ENCODE measurements at places on chromosomes 5 and 9. TPM values are rescaled to one million over a fixed set of nuclear protein-coding genes. Genes with fewer than 3 reads are reported as not detected.
A peak's percentile ranks its signal among the peaks of the same experiment; 100 is the strongest.

Gene LHFPL2
- 12.5 TPM for total RNA-seq

Gene PPP3R2
- total RNA-seq: not detected

Gene PCDHGA1
- 1.8 TPM for total RNA-seq

Gene PTPRD
- 13.4 TPM for total RNA-seq

Gene CMYA5
- 466 TPM for total RNA-seq

Gene SLC6A7
- total RNA-seq: not detected

Gene ADAMTS13
- 2.0 TPM for total RNA-seq

Gene AHRR
- total RNA-seq: 3.8 TPM

Gene IL13
- not detected for total RNA-seq

DNA sequence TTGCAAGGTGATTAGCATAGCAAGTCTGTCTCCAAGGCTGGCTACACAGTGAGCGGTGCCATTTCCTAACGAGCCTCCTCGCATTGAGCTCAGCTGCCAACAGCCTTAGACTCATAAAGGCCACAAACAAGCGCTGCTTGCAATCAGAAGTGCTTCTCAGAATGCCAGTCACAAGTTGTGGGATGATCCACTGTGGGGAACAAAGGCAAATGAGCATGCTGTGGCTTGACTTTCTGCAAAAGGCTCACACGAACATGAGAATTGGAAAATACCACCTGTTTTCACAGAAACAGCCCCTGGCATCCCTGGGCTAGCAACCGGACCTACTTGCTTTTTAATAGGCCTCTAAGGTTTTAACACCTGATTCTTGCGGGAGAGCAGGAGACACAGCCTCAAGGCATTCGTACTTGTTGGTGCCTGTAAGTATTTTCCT lies 215.5 kb downstream of the FANCC start:
- no peak for DNase-seq

- no peak for DNase-seq
These were observed 271.0 kb downstream of the FSTL4 start for GRCh38 chr5:133341296-133341695.

DNA sequence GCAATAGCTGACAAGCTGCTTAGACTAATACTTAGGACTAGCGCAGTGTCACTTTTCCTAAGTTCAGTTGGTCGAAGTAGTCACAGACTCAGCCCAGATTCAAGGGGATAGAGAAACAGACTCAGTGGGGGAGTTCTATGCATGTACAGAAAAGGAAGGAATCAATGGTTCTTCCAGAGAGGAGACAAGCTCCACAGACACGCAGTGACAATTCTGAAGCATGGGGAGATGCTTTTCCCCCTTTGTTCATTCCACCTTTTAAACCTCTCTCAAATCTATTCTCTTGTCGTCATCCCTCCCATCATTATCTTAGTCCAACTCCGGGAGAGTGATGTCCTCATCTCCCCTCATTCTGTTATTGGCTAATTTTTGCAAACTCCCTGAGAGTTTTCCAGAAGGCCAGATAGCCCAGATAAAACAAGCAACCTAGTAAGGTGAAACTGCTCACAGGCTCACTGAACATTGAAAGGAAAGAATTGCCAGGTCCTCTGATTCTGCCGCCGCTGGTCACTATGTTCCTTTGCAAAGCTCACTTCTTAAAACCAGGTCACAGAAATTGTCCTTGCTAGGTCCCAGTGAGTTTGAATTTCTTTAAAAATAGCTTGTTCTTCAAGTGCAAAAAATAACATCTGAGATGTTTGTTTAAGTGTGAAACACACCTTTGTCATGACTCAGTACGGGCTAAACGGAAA lies 13.4 kb upstream of the STRBP start:
- DNase-seq: no peak

DNA sequence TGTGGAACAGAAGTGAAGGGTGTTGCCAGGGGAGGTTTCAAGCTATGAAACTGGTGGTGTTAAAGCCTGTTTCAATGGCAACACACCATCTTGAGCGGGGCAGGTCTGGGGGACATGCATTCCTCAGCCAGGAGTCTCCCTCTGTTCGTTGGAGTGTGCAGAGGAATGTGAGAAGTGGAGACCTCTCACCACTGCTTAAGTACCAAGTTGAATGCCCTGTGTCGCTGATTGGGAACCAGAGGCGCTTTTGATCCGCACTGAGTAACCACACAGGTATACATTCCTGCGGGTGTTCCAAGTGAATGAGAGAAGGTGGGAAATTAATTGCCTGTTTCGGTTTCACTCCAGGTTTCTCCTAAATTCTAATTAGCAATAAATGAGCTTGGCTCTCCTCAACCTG lies 99.4 kb downstream of the LIX1 start:
- DNase-seq: no peak

GRCh38 chr9:92668746-92669526 lies 995 bp downstream of the IPPK start:
- peak; percentile 62 for DNase-seq

GRCh38 chr9:36946653-36947052 lies 87.4 kb downstream of the PAX5 start:
- no peak for DNase-seq

DNA sequence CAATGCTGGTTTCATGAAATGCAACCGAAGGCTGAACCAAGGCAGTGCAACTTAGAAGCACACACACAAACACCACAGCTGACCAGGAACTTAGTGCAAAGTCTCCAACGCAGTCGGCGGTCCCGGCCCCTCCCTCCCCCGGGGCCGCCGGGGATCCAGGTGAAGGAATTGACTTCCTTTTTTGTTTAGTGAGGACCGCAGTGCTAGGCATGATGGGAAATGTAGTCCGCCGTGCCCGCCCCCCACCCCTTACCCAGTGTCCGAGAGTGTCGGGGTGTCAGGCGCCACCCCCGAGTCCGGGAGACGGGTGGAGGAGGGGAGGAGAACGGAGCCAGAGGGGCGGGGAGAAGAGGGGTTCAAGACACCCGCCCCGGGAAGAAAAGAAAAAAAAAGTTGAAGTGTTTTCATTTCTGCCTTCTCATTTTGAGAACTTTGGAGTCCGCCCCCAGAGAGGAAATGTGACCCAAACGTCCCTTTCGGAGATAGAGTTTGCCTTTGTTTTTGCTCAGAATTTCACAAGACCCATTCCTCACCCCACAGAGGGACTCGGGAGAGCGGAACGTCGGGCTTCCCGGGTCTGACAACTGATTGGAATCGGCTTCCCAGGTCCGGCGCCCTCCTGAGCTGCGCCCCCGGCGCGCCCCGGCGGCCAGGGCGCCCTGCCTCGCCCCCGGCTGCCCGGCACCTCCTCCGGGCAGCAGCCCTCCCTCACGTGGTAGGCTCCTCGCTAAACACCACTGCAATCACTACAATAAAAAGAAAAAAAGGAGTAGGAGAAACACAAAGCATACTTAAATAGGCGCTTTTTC lies 2.0 kb downstream of the IER5L start:
- DNase-seq: peak; percentile 83

DNA sequence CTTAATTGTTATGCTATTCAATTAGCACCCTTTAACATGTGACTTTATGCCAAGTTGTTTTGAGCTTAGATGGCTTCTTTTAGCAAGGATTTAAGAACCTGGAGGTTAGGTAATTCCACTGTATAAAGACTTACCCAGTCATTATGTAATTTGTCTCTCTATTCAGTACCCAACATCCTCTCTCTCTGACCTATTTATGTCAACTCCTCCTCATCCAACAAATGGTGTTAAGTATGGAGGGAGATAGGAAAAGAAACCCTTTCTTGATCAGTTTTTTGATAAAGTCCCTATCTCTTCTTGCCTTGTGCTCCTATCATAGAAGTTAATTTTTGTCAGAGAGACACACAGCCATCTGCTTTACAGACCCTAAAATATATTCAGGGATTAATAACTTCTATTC lies 181.2 kb upstream of the GPR151 start:
- no peak for DNase-seq

DNA sequence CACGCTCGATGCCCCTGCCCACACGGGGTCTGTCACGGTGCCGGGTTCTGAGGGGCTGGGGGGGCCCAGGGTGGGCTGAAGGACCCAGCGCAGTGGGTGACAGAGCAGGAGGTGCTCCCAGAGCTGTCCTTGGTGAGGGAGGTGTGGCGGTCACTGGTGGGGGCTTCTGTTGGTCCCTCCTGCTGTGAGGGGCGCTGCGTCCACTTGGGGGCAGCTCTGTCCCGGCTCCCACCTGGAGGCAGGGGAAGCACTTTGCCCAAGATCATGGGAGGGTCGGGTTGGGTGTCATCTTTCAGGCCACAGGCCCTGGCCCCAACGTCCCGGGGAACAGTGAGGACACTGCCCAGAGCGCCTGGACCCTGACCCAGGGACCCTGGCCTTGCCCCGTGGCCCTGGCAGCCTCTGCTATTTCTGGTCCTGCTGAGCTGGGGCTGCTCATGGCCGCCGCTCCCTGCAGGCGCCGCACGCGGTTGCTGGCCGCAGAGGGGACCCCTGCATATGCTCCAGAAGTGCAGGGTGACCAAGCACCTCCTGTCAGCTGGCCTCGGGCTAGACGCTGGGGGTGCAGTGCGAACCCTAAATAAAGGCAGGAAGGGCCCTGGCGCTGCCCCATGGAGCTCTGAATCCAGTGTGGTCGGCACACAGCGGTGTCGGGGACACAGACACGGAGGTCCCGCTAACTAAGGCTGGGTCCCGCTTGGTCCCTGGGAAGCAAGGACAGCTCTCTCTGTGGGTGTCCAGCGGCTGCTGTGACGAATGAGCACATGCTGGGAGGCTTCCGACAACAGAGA lies 11.6 kb upstream of the RNU6ATAC start:
- DNase-seq: peak; percentile 39

- no peak for DNase-seq
These were observed 103.4 kb downstream of the PHF2 start for GRCh38 chr9:93679536-93680442.

DNA sequence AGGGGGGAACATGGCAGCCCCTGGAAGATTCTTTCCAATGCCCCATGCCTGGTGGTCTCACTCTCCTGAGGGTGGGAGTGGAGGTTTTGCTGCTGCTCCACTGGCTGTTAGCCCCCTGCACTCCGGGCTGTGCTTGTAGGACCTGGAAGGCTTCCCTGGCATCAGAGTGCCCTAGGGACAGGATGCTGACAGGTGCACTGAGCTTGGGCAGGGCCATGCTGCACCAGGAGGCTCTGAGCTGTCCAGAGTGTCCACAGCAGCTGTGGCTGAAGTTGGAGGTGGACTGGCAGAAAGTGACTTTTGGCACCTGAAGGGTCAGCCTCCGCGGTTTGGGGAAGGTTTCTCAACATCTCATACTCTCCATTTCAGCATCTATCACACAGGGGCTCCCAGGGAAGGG lies 249.1 kb downstream of the GADD45G start:
- DNase-seq: no peak

- no peak for DNase-seq
These were observed 118.6 kb downstream of the ZSWIM6 start for GRCh38 chr5:61450493-61451279.

DNA sequence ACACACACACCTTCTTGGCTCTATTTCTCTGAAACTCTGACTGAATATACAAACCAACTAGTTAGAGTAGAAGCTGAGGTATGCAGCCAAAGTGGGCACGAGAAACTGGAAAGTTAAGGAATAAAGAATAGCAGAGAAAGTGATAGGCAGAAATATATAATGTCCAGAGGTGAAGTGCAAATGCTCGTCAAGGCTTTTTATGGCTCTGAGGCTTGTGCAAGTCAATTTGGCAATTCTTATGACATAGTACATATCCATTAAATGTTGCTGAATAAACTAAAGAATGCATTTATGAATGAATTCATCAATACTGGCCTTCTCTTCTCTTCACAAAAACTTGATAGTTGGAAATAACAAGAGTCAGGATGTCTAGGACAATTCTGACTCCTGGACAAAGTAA lies 490.1 kb upstream of the DMAC1 start:
- no peak for DNase-seq

- peak; percentile 19 for DNase-seq
These were observed 4.1 kb upstream of the CXXC5 start for GRCh38 chr5:139644001-139644456.

DNA sequence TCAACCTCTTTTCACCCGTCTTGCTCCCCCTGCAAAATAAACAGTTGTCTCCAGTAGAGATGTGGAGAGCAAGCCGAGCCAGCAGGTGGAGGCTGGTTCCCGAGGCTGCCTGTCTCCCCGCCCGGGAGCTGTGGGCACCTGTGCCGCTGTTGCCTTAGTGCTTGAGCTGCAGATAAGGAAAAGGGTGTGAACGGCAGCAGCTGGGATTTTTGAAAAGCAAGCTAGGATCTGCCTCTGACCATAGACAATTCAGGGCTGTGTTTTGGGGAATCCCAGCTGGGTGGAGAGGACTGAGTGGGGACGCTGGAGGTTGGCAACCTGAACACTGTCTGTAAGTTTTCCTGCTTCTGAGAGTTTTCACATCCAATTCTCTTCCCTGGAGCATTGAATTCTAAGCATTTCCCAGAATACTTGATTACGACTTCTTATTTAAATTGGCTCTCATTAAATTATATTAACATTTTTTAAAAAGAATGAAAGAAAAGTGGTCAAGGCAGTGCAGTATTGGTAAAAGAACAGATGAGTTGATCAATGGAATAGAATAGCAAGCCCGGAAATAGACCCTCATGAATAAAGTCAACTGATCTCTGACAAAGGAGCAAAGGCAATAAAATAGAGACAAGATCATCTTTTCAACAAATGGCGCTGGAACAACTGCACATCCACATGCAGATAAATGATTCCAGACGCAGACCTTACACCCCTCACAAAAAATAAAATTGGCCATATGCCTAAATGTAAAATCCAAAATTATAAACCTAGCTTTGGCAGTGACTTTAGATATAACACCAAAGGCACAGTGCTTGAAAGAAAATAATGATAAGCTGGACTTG lies 9.7 kb downstream of the WNK2 start:
- DNase-seq: peak; percentile 22

DNA sequence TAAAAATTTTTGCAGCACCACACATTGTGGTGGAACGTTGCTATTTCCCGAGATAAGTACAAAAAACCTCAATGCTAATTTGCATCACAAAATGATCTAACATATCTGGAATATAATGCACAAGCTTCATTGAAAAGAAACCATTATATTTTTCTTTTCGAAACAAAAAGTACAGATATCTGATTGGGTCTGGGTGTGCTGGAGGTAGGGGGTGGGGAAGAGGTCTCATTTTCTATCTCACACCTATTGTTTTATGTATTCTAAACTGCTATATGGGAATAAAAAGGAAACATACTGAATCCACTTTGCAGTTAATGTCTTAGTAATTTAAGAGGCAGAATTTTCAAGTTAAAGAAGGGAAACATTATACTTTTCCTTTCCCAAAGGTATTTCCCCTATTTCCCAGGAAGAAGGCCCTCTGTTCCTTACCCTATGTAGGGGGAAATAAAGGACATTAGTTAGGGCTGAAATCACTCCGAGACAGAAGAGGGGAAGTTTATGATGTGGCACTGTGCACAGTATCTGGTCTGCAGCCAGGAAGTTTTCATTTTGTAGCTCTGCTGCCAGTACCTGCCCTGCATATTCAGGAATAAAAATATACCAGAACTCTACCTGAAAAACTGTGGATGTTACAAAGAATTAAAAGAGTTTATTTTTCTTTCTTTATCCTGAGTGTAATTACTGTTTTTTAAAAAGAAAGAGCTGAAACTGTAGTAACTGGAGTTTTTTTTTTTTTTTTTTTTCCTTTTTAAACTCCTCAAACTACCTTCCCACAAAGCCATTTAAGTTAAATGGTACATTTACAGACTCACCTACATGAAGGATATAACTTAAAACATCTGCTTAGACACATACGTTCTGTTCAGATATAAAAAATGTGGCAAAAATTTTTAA lies 7.4 kb downstream of the MEF2C start:
- no peak for DNase-seq
